ENCODE measurements at places on chromosomes 11 and 22.

- peak; percentile 66 for DNase-seq
These were observed 2.8 kb upstream of the CDKN1C start for GRCh38 chr11:2888266-2888968.

GRCh38 chr11:67020949-67021348, 2.0 kb upstream of the SYT12 start:
- no peak for DNase-seq

DNA sequence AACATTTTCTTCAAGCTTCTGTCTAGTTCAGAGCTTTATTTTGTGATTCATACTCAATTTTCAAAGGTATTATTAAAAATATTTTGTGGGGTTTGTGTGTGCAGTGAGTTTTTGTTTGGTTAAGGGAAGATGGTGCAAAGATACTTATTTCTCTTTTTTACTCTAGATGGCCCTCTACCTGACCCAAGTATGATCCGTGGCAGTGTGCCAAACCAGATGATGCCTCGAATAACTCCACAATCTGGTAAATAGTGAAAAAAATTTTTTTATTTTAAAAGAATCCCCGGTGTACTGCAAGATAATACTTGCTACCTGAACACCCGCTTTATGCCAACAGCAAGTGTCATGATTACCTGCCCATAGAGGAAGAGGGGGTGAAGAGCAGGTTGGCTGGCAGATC, 54.2 kb downstream of the EP300 start:
- no peak for DNase-seq

GRCh38 chr11:120909676-120910416, 114.1 kb upstream of the TBCEL start:
- DNase-seq = peak; percentile 27

DNA sequence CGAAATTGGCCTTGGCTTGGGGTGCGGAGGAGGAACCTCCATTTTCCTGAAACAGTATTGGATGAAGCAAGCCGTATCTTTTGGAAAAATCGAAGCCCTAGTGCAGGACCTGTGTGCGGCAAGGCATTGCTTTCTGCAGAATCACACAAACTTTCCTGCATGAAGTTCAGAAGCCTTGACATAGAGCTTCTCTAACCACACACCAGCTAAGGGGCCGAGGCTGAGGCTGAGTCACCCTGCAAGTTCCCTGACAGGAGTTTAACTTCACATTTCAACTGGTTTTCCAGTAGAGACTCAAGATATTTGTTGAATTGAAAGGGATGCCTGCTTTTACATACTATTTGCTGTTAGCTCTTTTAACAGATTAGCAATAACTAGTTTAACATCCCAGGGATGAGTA, 67.8 kb downstream of the TCF20 start:
- no peak for DNase-seq

GRCh38 chr11:126824035-126824607, 176.4 kb downstream of the KIRREL3 start:
- no peak for DNase-seq

Data from NK-92 treated with Interleukin-12 subunit alpha and Interleukin-12 subunit beta, amount 100 ng/mL, for 24 hours (cell line).